Psoas muscle (tissue), 8 donors: ENCODE measurements at places on chromosomes 12 and 14. TPM values are rescaled to one million over a fixed set of nuclear protein-coding genes. Genes with fewer than 3 reads are reported as not detected.

- no peak for DNase-seq
Measured at GRCh38 chr12:99250091-99250490, 397.5 kb upstream of the GARIN6 start.

Gene B4GALNT1
- polyA plus RNA-seq: 46.7 TPM

DNA sequence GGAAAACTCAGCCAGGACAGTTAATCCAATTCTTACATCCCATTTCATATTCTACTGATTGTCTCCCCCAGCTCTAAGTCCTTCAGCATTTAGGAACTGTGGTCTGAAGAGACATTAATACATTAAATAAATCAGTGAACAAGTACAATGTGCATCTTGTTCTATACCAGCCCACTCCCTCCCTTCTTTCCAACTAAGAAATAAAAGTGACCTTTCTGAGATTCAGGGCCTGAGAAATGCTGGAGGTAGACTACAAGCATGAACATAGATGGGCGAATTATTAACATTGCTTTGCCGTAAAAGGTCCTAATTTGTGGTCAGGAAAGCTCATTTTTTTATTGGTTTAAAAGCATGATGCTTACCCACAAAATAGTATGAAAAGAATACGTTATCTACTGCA, 113.1 kb downstream of the NELL2 start:
- no peak for DNase-seq

DNA sequence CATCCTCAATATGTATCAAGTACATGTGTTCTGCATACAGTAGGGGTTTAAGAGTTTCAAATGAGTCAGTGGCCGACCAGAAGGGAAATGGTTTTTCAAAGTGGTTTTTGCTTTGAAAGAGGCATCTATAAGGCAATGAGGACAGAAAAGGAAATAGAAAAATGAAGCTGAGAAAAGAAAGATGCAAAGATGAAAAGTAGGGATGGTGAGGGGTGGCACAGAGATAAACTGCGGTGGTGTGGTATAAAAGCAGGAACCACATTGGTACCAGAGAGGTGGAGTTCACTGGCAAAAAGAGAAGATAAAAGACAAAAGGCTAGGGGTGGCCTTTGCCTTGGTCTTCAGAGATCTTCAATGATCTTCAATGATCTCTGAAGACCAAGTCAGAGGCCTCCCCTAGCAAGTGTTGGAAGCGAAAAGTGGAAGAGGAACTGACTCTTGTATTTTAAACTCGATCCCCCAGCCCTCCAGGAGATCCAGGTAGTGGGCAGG, 144.0 kb upstream of the KRR1 start:
- DNase-seq: no peak
